Mesothelial cell of epicardium (in vitro differentiated cells): ENCODE measurements at places on chromosomes 3 and 15. TPM values are rescaled to one million over a fixed set of nuclear protein-coding genes. Genes with fewer than 3 reads are reported as not detected.

- no peak for DNase-seq
Observed at GRCh38 chr3:39196671-39197356, 4.4 kb upstream of the XIRP1 start.

The LMAN1L gene
- total RNA-seq: 0.16 to 0.65 TPM (median 0.35 TPM) in 3 replicates

DNA sequence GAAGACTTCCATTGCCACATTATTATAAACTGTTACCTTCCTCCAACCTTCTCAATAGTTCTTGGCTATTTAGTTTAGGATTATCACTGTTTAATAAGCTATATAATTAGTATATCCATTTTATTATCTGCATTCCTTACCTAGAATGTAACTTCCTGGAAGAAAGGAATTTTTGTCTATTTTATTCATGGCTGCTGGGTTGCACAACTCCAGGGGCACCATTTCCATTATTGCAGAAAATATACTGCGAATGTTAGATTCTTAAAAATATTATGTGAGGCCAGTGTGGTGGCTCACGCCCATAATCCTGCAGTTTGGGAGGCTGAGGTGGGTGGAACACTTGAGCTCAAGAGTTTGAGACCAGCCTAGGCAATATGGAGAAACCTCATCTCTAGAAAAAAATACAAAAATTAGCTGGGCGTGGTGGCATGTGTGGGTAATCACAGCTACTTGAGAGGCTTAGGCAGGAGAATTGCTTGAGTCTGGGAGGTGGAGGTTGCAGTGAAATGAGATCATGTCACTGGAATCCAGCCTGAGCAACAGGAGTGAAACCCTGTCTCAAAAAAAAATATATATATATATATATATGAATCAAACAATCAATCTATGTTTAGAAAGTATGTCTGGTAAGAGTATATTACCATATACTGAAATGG, 19.9 kb downstream of the CLDN1 start:
- no peak for DNase-seq

The GRK7 gene
- 0.11 TPM in 1 of 3 replicates, not detected in the others for total RNA-seq

DNA sequence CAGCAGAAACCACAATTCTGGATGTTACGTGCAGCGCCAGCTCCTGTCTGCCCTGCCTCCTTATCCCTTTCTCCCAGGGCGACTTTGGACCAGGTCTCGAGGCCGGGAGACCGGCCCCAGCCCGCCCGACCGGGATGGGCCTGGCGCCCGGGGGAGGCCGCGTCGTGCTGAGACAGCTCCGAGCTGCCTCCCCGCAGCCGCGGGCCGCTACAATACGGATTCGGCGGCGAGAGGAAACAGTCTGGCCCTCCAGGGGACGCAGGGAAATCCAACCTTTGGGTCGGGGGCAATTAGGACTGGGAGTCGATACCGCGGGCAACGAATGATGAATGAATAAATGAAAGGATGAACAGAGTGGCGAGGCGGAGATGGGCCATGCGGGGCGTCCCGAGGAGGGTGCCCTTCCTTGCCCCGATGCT, 537 bp downstream of the GRAMD2A start:
- DNase-seq: no peak
